ENCODE measurements at places on chromosomes 1 and 21.

DNA sequence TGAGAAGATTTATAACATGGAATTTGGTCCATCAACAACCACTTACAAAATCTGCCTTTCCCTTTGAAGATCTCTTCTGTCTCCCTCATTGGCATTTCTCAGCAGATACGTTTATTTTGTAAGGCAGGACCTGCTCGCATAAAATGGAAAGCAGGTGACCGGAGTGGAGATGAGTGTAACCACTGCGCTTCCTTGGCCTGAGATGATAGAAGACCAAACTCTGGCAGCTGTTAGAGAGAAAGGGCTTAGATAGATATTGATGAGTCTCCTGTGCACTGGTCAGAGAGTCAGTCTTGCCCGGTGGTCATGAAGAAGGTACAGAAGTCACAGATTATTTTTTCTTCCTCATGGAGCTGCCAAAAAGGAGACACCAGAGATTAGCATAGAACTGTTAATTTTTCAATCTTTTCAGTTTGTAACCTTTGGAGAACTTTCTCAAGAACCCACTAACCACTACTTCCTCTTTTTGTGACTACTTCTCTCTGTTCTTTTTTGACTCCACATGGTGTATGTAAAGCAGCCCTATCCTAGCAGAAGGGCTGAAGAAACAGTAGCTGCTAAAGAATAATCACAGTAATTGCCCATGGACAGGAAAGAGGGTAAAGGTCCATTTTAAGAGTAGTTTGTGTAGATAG, 47.6 kb downstream of the FCRL3 start:
- peak; percentile 93 for DNase-seq

DNA sequence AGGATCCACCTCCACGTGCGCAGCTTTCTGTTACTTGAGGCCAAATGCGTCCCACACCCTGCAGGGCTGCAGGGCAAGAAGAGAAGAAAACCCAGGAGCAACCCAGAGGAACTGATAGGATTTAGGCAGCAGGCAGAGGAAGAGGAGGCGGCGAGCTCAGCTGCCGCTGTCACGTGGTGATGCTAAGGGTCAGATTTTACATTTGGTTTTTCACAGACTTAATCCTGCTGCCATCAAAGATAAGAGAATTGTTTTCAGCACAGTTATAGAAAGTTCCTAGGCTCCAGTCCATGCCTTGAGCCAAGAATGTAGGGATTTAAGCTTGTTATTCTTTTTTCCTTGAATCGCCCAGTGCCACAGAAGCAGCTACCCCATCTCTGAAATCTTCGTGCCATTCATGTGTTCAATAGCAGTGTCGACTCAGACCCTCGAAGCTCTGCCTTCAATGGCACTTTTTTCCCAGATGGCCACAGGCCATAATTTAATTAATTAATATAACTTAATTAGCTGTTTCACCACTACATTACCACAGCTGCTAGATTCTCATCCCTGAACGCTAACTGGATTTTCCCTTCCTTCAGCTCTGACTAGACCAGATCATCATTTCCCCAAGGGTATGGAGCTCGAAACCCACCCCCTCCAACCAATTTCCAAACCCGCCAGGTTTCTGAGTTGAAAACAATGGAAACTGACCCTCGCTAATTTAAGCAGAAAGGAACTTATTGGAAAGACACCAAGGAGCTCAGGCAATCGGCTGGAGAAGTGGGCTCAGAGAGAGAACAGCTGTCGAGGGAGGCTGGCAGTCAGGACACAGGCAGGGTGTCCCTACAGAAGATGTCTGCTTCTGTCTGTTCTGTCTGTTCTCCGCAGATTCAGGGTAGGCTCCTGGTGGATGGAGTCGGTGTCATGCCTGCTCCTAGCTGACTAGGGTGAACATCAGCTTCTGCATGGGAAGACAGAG, 36.2 kb downstream of the LDLRAP1 start:
- no peak for DNase-seq

DNA sequence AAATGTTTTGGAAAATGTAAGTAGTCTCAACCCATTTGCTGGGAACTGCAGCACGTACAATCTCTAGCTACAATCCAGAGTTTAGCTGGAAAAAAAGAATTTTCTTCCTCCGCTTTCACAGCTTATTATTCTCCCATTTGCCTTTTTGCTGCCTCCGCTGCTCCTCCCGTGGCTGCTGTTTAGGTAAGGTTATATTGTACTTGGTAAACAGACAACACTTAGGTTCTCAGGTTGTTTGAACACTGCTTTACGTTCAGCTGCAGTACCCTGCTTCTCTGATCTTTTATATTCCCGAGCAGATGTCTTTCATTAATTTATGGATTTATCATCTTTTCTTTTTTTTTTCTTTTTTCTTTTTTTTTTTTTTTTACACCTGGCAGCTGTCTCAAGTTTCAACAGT, 14.3 kb downstream of the PROX1 start:
- no peak for DNase-seq

DNA sequence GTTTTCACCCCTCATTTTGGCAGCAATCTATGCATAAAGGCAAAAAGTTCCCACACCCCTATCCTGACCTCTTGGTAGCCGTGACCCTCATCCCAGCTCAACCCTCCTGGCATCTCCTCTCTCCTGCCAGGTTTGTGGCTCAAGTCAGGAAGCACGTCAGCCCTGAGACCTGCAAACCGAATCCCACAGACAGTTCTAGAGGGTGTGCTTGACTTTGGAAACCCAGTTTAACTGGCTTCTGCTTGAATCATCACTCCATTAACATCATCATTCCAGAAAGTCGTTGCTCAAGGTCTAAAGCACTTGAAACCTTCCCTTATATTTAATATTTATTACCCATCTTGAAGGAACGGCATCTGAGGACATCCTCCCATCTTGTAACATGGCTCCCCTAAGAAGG, 133.4 kb upstream of the ERG start:
- no peak for DNase-seq

DNA sequence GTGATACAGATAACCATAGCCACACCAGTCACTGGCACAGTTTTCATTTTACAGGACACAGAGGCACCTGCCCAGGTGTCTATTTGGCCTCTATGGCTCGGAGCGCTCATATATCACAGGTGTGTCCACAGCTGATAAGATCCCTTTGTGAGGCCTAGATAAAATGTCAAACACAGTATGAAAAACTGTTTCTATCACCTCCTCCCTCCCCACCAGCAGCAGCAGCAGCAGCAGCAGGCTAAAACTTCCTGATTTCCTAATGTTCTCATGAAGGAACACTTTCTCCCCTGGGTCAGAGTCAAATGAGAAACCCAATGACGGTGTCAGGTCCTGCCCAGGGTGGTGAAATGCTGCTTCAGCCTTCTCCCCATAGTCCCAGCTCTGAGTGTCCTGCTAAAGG, 24.4 kb downstream of the ELAPOR1 start:
- no peak for DNase-seq

DNA sequence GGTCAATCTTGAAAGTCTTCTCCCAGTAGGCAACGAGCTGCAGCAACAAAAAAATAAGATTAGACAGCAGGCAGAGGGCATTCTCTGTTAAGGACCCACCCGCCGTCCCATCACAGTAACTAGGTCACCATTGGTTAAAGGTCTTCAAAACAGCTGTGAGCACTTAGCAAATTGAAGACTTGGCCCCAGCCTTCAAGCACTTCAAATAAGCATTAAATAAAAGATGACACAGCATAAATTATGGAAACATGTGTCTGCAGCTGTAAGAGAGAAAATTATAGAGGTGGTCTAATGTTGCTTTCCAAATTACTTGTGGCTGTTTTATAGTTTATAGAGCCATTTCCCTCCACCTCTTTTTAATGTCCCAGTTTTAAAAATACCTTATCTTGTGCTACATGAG, 61.2 kb downstream of the VANGL1 start:
- no peak for DNase-seq

DNA sequence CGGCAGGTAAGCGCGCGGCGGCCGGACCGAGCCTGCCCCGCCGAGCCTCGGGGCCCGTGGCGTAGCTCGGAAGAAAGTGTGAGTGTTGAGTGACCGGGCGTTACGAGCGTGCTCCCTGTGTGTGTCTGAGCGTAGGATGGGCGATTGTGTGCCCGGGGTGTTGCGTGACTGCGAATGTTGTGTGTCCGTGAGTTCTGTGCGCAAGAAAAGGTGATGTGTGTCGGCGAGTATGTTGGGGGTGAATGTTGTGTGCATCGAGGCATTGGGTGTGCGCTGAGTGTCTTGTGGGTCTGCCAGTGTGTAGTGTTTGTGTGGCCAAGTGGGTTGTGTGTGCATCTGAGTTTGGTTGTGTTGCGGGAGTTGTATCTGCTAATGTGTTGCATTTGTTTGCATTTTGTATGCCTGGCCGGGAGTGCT, 398 bp downstream of the PTPRU start:
- no peak for DNase-seq

DNA sequence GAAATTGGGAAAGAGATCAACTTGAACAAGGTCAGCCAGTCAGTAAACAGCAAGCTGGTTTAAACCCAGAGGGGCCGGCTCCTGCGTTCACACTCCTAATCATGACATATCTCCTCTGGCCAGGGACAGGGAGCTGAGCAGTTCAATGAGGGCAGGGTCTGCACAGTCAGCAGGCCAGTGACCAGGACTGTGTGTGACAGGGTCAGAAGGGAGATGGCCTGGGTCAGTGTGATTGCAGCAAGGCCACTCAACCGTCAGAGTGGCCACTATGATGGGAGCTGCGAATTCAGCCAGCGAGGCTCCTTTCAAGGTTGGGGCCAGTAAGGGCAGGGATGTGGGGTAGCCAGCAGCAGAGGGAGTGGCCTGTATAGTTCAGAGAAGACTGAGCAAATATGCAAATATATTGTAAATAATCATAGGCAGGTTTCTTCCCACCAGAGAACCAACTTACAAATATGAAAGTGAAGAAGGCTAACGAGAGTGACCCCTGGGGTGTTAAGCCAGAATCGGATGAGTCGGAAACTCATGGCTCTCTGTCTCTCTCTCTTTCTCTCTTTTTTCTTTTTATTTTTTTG, 20.0 kb downstream of the NOL9 start:
- no peak for DNase-seq

- DNase-seq: no peak
Measured at GRCh38 chr1:229408458-229409037, 25.3 kb downstream of the ACTA1 start.

DNA sequence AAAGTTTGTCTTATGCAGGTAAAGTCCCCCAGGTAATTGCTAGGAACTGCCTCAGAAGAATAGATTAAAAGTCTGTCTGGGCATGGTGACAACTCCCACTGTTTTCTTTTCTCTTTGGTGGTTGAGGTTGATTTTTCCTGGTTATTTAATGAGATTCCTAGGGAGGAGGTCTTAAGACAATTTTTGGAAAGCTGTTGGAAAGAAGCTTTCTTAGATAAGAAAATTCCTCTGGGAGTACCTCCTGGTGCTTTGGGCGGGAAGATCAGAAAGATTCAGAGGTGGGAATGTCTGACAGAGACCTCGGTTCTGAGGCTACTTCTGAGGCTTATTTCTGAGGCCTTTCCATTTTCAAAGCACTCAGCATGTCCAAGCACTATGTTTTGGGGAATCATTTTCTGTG, 25.0 kb upstream of the IVNS1ABP start:
- DNase-seq: no peak

GRCh38 chr1:203823306-203823705, 27.9 kb downstream of the ZBED6 start:
- no peak for DNase-seq

- peak; percentile 71 for DNase-seq
Measured at GRCh38 chr1:216119600-216119999, 303.6 kb downstream of the USH2A start.

DNA sequence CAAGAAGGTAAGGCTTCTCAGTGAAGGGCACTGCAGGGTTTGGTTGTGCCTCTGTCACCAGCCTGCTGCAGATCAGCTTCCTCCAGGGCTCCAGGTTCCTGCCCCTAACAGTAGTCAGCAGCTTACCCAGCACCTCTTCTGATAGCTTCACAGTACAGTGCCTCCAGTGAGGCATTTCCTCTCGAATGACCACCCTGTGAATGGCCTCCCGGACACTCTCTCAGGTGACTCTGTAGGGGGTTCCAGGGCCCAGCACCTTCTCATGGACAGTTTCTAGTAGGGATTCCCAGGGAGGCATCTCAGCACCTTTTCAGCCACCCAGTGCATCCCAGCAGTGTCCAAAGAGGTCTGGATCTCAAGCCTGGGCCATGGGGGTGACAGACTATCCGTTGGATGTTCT, 28.4 kb downstream of the USP48 start:
- DNase-seq: no peak

DNA sequence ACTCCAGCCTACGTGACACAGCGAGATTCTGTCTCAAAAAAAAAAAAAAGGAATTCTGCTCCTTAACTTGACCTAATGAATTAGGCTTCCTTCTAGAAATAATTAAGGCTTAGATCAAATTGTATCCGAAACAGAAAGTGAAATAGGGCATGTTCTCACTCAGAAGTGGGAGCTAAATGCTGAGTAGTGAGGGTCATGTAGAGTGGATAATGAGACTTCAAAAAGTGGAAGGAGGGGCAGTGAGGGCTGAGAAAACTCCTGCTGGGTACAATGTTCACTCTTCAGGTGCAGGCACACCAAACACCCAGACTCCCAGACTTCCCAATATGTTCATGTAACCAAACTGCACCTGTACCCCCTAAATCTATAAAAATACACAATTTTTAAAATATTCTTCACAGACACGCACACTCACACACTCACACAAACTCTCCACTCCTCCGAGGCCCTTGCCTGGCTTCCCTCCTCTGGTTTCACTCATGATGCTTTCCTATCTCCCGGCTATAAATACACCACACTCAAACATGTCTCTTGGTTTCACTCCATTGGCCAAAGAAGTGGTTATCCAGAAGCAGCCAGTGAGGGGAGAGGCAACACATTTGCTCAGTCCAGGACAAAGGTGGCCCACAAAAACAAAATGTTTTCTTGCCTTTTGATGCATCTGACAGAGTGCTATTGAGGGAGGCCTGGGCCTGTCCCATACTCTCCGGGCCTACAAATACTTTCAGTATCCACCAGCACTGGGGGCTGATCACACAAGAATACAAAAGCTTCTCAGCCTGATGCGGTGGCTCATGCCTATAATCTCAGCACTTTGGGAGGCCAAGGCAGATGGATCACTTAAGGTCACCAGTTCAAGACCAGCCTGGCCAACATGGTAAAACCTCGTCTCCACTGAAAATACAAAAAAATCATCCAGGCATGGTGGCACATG, 249.2 kb downstream of the TOMM20 start:
- DNase-seq: peak; percentile 53

- DNase-seq: no peak
Measured at GRCh38 chr21:29194342-29194741, 63.9 kb downstream of the MAP3K7CL start.

- DNase-seq: peak; percentile 60
Measured at GRCh38 chr1:21573971-21574465, 64.8 kb downstream of the ALPL start.

DNA sequence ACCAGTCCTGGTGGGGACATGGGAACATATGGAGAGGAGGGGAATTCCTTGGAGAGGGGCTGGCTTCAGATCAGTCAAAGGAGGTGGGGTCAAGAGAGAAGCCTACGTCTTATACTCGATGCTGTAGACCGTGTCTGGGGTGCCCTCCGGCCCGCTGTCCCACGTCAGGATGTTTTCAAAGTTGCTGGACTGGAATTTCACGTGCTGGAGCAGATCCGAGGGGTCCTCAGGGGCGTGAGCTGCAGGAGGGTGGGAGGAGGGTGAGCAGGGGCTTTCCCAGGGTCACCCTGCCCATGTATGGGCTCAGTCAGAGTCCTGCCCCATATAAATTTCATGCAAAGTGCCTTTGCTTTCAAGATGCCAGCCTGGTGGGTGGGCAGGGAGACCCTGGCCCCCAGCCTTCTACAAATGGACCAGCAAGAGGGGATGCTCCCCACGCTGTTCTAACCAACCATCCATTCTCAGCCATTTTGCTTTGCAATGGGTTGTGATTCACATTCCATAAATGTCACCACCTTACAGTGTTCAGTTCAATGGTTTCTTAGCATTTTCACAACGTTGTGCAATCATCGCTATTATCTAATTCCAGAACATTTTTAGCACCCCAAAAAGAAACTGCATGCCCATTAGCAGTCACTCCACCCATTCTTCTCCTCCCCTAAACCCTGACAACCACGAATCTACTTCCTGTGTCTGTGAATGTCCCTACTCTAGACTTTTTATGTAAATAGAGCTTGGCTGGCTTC, 4.3 kb downstream of the IL22RA1 start:
- no peak for DNase-seq

Data from OCI-M1 (cell line).